HL-60 (cell line): ENCODE measurements at places on chromosomes 13 and 19.
A peak's percentile ranks its signal among the peaks of the same experiment; 100 is the strongest.

GRCh38 chr19:38455031-38455430 lies 21.5 kb downstream of the RYR1 start:
- no peak for DNase-seq

DNA sequence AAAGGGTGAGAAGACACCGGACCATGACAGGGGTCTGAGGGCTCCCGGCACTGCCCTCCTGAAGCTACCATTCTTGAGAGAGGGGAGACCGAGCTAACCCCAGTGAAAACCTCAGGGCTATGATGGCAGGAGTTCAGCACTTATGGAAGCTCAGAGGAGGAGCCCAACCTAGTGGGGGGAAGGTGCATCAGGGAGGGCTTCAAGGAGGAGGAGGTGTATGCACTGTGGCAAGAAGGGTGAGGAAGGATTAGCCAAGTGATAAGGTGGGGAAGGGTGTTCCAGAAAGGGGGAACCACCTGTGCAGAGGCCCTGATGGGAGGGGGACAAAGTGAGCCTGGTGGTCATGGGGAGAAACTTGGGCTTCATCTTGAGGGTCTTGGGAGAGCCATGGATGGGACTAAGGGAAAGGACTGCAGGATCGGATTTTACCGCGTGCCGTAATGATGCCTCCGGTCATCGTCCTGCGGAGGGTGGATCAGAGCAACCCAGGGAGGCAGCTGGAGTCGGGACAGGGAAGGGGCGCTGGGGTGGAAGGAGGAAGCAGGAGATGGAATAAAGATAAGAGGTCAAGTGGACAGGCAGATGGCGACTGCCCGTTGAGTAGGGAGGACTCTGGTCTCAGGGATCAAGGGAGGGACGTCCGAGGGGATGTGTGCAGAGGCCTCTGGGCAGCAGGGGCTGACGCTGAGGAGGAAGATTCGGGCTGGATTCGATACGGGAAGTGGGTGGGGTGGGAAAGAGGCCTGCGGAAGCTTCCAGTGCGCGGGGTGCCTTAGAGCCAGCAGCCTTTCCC lies 13.3 kb upstream of the PSMD8 start:
- no peak for DNase-seq

GRCh38 chr13:32431361-32431760 lies 3.4 kb upstream of the N4BP2L1 start:
- DNase-seq = no peak

- no peak for DNase-seq
Observed at GRCh38 chr13:37039896-37040295, 19.6 kb downstream of the SUPT20H start.

GRCh38 chr13:59464926-59465325 lies 698.8 kb downstream of the DIAPH3 start:
- no peak for DNase-seq

- no peak for DNase-seq
Observed at GRCh38 chr19:31231237-31231636, 118.0 kb downstream of the TSHZ3 start.

- DNase-seq = no peak
Observed at GRCh38 chr13:65532231-65532630, 1697.9 kb downstream of the PCDH9 start.

DNA sequence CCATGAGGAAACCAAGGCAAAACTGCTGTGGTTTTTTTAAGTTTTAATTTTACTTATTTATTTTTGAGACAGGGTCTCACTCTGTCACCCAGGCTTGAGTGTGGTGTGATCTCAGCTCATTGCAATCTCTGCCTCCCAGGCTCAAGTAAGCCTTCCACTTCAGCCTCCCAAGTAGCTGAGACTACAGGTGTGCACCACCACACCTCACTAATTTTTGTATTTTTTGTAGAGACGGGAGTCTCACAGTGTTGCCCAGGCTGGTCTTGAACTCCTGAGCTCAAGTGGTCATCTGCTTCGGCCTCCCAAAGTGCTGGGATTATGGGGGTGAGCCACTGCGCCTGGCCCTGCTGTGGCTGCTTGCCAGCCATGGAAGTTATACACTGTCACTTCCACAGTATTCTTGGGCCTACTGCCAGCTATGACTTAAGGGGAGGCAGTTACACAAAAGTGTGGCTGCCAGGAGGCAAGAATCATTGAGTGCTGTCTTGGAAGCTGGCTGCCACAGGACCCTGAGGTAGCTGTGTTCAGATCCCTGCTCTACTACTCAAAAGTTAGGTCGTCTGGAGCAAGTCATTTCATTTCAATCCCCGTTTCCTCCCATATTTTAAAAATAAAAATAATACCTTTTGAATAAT lies 12.7 kb downstream of the FARP1 start:
- DNase-seq = no peak

DNA sequence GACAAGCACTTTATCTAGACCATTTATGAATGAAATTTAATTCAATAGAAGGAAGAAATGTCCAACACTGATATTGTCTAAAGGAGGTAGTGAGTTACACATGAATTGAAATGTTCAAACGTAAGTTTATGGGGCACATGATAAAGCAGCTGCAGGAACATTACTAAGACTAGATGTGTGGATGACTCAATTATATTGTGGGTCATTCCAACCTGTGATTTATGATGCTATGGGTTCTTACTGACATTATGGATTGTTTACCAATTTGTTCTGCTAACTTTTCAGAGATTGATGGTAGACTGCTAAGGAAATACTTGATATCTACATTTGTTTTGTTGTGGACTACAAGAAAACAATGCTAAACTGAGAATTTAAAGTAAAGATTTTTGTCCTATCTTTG lies 56.1 kb upstream of the ATXN8OS start:
- no peak for DNase-seq

DNA sequence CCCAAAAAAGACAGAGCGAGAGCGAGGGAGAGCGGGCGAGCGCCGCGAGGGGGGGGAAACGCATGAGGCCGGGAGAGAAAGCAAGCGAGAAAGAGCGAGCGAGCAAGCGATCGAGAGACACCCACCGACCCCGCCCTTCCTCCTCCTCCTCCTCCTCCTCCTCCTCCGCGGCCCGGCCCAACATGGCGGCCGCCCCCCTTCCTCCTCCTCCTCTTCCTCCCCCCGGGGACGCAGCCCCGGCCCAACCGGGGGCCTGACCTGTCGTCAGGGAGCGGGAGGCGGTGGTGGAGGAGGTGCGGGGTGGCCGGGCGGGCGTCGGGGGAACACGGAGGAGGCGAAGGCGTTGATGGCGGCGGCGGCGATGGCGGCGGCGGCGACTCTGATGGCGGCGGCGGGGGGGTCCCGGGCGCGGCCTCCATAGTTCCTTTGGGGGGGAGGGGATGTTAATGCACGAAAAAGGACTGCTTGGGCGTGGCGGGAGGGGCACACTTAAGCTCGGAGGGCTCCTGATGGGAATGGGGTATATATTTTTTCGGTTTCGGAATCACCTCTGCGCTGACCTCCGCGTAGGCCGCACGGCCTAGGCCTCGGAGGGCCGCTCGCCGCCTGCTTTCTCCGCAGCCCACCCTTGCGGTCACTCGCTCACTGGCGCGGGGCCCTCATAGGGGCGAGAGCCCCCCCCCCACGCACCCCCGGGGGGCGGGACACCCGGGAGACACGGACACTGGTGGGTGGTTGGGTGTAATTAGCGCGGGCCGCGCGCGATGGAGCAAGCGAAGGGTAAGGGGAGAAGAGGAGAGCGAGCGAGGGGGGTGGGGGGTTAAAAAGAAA lies 1.2 kb downstream of the ZC3H4 start:
- DNase-seq = peak; percentile 92

DNA sequence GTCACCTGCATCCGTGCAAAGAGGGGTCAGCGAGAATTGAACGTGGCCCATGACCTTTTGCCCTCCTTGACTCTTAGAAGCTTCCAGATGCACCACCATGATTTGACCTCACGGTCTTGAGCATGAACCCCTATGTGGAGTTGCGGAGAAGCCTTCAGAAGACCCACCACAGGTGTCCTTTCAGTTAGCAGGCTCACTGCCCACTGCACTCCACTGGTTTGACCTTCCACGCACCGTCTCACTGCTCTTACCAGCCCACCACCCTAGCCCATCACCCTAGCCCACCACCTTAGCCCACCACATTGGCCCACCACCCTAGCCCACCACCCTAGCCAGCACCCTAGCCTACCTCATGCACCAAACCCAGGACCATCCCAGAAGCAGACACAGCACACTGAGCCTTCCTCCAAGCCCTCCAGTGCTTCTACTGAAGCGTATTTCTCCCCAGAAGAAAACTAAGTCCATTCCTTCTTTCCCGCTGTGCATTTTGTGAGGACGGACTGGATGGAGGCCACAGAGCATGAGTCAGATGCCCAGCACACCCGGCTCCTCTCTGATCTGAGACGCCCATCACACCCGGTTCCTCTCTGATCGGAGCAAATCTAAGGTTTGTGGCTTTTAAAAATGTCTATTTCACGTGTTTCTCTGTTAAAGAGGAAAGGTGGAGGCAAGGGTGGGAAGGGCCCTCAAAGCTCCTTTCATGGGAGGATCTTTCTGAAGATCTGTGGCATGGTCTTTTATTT lies 45.8 kb downstream of the SOX1 start:
- DNase-seq = no peak

GRCh38 chr19:46482631-46483030 lies 11.3 kb upstream of the PNMA8A start:
- no peak for DNase-seq

GRCh38 chr19:20367811-20368294 lies 197.7 kb downstream of the ZNF737 start:
- no peak for DNase-seq

DNA sequence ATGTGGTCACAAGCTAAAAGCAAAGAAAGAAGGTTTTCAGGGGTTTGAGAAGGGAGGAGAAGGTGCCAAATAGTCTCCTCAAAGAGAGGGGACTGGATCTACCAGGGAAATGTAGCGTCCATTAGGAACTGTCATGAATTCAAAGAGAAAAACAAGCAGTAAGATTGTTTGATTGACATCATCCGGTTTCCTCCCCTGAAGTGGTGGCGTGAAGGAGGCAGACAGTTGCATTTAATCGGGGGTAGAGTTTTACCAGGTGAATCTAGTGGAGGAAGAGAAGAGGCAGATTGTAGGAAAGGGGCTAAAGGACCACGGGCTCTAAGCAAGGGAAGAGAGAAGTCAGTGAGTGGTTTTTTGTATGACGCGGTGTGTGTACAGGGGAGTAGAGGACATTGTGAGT lies 13.0 kb upstream of the CYSLTR2 start:
- DNase-seq = no peak

DNA sequence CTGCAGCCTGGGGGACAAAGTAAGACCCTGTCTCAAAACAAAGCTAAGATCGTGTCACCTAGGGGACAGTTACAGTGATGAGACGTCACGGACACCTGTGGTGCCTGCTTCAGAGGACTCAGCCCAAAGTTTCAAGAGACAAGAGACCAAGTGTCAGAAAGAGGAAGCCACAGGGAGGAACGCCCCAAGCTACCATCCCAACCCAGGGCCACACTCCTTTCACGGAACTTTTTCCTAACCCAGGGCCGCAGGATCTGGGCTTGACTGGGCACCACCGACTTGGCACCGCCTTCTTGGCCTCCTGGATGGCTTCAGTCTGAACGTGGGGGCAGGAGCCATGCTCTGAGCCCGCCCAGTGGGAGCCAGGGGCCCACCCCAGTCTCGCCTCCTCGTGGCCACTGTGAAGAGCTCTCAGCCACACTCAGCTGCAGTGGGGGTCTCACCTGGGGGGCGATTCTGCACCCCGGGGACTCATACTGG lies 8.5 kb downstream of the MOB3A start:
- DNase-seq = peak; percentile 85

DNA sequence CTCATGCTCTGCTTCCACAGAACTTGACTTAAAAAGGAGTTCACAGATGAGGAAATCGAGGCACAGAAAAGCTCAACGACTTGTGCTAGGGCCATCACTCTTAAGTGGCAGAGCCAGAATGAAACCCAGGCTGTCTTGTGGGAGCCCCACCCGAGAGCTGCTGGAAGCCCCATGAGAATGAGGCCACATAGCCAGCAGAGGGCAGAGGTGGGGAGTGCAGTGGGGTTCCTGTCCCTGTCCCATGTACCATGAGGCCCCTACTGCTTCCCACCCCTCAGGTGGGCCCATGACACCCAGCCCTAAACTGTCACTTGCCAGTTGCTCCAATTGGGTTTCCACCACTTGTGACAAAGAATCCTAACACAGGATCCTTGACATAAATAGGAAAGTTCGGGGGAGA lies 175.9 kb downstream of the IRS2 start:
- peak; percentile 51 for DNase-seq

DNA sequence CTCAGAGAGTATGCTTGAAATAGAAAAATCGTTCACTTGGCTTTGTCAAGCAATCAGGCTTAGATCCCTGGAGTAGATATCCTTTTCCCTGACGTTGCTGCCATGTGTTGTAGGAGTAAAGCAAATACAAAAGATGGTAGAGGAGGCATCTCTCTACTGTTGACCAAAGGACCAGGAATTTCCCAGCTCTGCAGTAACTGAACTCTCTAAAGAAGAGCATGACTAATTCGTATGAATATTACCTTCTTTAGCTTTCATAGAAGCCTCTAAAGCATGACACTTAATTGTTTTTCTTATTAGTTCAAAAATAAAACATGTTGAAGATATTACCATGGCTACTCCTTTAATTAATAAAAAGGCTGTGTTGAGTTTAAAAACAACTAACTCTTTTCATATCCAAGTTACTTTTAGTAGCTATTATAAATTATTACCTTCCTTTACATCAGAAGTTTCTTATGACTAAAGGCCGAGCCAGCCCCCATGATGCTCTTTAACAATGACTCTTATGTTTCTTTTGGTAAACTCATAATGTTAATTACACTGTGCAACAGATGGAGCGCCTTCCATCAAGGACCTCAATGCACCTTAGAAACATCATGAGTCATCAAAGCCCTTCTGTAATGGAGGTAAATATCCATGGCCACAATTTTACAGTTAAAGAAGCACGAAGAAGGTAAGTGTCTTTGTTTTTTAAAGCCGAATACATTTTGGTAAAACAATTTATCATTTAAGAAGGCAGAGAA lies 352.4 kb downstream of the KLF5 start:
- DNase-seq = no peak

DNA sequence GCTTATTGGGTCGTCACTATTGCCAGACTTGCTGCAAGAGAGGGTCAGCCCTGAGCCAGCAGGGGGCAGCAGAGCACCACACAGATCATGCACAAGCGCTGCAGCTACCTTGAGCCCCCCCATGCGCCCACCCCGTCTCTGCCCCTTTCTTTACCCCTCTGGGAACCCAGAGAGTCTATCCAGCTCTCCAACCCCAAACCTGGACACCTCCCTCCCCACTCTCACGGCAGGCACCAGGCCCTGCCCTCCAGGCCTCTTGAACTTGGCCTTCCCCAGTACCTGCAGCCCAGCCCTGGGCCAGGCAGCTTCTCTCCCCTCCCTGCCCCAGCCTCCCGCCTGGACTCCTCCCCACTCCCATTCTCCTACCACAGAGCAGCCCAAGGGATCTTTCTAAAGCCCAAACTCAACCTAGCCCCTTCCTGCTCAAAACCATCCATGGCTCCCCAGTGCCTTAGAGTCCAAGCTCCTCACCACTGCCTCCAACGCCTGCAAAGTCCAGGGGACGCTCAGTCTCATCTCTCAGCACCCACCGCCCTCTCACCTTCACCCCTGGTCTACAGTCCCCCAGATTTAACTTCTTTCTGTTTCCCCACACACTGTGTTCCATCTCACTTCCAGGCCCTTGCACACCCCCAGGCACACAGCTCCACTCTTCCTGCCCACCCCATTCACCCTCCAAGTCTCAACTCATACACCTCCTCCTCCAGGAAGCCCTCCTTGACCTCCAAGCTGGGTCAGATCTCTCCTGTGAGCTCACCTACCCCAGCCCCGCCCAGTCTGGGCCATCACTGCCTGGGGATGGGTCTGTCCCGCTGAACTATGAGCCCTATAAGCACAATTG lies 9.4 kb upstream of the CEACAM16 start:
- peak; percentile 67 for DNase-seq

GRCh38 chr13:28729541-28729940 lies 10.8 kb upstream of the SLC46A3 start:
- no peak for DNase-seq
